ENCODE measurements at places on chromosomes 12 and 14.
A peak's percentile ranks its signal among the peaks of the same experiment; 100 is the strongest.

DNA sequence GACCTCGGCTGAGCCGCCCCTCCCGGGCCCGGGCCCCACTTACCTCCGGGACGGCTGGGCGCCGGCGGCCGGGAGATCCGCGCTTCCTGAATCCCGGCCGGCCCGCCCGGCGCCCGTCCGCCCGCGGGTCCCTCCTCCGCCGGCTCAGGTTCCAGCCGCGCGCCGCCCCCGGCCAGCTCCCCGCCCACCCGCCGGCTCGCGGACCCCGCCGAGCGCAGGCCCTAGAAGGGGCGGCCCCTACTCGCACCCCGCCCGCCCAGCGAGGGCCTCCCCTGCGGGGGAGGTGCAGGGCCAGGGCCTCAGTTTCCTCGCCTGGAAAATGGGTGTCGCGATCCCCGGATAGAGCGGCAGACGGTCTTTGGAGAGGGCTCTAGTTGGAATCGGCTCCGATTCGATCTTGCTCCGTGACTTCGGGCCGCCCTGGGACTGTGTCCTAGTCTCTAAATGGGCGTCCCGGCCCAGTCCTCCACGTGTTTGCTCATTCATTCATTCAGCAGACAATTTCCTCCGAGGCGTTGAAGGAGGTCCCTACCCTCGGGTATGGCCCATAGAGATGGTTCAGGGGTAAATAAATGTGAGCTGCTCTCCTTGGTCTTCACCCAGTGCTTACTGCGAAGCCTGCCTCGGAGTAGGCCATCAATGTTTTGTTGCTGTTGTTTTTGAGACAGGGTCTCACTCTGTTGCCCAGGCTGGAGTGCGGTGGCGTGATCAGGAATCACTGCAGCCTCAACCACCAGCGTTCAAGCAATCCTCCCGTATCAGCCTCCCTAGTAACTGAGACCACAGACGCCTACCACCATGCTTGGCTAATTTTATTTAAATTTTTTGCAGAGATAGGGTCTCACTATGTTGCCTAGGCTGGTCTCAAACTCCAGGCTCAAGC is at the start of gene TRPV4:
Gene TRPV4, minus strand, starts transcription at position 92 of the 883 bp plus-strand sequence. CDS start 18,602 bp downstream, outside the sequence.
- DNase-seq = peak; percentile 94

GRCh38 chr12:56933826-56934625 is at the start of gene SDR9C7:
SDR9C7 (minus strand) TSS chr12:56934408; CDS start chr12:56934261, 147 bp downstream.
- DNase-seq = no peak

GRCh38 chr14:35480119-35480769 is 53.7 kb upstream of the INSM2 start:
- DNase-seq = no peak

GRCh38 chr12:84973026-84973425 is 60.4 kb upstream of the SLC6A15 start:
- DNase-seq = no peak

GRCh38 chr12:1808036-1808797 is 12.1 kb upstream of the LRTM2 start:
- no peak for DNase-seq

- no peak for DNase-seq
Observed at GRCh38 chr14:21231020-21231652, 38.1 kb downstream of the HNRNPC start.

GRCh38 chr12:42446761-42447160 is 120.8 kb downstream of the PPHLN1 start:
- DNase-seq = peak; percentile 17

- DNase-seq = no peak
Observed at GRCh38 chr12:67455236-67455635, 186.1 kb downstream of the CAND1 start.

DNA sequence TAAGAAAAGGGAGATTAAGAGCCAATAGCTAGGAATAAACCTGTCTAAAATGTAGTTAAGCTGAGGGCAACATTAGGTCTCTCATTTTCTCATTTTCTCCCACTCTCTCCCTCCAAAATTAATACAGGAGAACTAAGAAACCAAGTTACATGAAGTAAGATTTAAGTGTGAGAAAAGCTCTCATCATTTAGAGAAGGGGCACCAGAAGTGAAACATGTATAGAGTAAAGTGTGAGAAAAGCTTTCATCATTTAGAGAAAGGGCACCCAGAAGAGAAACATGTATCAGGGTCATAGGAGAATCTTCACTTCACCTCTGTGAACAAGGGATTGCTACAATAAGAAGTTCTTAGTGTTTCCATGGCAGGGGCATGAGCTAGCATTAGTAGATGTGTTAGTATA is 132.4 kb upstream of the CNTN1 start:
- DNase-seq = no peak

DNA sequence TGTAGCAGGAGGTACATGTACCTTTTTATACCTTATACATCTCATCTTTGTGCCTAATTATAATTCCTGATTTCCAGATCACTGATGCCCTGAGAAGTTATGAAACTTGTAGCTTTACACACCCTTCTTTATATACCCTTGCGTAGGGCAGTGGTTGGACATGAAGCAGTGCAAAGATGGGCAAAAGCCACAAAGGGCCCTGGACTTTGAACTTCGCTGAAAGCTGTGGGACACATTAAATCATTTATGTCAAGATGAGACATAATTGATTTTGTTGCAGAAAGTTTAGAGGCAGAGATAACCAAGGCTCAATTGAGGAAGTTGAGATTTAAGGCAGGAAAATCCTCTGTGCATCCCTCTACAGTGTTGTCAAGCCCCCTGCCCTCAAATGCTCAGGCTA is 170.0 kb downstream of the SLC2A13 start:
- DNase-seq = no peak

DNA sequence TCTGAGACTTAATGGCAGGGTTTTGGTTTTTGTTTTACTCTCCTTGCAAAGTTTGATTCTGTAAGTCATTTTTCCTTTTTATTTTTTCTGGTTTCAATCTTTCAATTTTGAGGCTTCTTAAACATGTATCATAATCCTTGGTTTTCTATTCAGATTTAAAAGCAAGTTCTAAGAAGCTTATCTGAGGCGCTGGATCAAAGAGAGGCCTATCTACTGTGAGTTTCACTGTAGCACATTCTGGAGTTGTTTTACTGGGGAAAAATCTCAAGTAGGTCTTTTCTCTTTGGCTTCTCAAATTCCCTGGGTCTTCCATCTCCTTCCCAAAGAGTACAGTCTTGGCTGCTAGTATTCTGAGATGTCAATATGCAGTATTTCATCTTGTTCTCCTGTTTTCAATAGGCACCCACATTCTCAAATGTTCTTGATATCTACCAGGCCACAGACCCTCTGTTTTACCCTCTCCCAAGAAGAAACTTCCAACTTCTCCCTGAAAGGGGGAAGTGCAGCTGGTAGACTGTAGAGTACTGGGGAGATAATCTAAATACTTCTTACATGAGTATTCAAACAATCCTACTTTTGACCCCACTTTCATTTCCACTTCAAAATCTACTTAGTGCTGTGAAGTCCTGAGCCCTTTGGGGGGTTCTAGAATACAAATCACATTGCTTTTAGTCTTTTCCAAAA is 10.9 kb upstream of the CATSPERB start:
- no peak for DNase-seq

DNA sequence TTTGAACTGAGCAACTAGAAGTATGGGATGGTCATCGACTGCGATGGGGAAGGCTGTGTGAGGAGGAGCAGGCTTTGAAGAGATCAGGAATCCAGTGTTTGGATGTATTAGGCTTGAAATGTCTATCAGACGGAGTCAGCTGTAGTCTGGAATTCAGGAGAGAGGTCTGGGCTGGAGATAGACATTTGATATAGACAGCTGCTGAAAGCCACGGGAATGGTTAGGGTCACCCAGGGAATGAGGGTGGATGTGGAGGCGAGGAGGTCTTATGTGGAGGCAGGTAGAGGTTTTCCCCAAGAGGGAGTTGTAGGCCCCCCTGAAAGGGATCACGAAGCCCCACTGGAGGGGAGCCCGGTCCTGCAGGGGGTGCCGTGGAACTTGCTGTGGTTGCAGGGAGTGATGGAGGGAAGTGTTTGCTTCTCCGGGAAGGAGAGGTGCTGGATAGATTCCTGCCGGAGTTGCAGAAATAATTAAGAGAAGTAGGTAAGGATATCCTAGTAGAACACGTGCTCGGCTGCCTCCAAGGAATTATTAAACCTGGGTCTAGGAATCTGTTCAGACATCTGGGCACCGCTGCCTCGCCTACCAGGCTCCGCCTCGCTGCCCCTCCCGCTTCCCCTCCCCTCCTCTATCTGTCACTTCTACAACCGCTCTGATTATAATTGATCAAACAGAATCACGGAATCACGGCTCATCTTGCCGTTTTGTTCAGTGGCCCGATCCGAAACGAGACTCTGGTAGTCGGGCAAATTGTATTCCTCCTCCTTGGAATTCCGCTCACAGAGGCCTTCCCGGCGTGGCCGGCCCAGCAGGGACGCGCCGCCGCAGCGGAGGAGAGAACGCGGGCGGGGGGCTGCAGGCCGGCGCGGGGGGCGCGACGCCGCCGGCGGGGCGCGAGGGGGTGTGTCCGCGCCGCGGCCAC is 826 bp upstream of the CACNA1C start:
- DNase-seq = no peak

DNA sequence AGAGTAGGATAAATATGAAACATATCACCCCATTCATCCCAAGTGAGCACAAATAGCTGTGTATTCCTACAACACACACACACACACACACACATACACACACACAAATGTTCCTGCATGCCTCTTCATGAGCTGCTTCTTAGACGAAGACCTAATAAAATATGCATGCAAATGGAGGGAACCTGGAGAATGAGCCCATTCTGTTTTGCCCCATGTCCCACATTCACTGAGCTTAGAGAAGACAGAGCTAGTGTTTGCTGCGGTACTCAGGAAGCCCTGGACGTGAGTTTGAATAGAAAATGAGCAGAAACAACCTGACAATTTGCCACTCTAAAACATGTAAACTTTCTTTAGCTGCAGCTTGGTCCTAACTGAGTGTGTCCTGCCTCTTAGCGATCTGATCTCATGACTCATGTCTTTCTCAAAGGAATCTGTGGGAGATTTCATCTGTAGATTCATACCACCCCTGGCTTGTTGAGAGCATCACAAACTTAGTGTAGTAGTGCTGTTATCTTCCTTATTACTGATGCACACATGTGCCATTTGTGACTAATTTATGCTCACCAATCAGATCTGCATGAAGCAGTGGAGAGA is 86.8 kb downstream of the ITPR2 start:
- DNase-seq = no peak

DNA sequence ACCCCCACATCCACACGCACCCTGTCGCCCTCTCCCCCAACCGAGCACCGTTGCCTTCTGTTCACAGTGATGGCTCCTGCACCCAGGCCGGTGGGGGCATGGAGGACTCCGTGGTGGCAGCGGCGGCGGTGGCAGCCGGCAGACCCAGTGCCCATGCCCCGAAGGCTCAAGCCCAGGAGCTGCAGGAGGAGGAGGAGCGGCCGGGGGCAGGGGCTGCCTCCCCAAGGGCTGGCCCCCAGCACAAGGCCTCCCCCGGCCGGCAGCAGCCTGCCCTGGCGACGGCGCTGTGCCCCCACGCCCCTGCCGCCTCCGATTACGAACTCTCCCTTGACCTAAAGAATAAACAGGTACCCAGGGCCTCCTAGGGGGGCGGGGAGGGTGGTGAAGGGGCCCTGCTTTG is 59.0 kb downstream of the IQSEC3 start:
- no peak for DNase-seq

GRCh38 chr14:37131205-37131604 is 41.2 kb downstream of the SLC25A21 start:
- DNase-seq = no peak

DNA sequence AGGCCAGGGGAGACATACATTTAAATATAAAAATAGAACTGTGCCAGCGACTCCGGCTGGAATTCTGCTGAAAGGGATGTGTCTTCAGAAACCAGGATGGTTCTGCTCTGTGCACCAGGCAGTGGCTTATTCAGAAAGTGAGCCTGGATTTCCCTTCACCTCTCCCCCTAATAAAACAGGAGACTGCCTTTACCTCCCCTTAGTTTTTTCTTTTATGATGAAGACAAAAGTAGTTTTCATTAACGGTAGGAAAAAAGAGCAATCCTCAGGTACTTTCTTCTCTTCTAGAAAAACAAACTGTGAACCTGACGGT is 346 bp downstream of the SLC7A8 start:
- no peak for DNase-seq

- no peak for DNase-seq
Observed at GRCh38 chr14:65471038-65471878, 58.7 kb downstream of the FUT8 start.

- DNase-seq = no peak
Observed at GRCh38 chr12:124783087-124783486, 80.6 kb downstream of the SCARB1 start.

DNA sequence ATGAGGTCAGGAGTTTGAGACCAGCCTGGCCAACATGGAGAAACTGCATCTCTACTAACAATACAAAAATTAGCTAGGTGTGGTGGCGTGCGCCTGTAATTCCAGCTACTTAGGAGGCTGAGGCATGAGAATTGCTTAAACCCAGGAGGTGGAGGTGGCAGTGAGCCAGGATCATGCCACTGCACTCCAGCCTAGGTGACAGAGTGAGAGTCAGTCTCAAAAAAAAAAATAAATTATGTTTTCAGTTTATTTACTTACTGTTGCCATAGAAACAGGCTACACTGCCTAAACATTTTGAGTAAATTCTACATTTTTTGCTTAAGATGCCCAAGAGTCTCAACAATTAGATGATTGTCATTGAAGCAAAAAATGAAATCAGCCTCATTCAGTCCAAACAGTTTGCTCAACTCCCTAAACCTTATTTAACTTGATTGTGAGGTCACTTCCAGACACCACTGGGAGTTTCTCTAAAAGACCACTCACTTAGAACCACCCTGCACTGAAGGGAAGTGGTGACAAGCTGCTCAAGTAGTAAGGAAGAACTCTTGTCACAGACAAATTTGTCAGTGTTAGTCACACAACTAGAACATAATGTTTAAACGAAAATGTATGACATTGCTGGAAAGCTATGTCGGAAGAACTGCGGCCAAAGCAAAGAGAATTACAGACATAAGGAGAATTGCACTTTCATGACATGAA is 9.8 kb upstream of the GNPNAT1 start:
- DNase-seq = no peak

- DNase-seq = no peak
Observed at GRCh38 chr12:45623940-45624339, 105.6 kb upstream of the ARID2 start.
